ENCODE measurements at places on chromosomes 3 and 15. TPM values are rescaled to one million over a fixed set of nuclear protein-coding genes. Genes with fewer than 3 reads are reported as not detected.

The SKOR1 gene
- total RNA-seq, result not detected

The HTR3E gene
- not detected for total RNA-seq

The CCNL1 gene
- total RNA-seq, result 91.2 TPM

The FGF12 gene
- 0.12 TPM for total RNA-seq

The CAPN3 gene
- not detected for total RNA-seq

The CFAP161 gene
- total RNA-seq, result 0.59 TPM

The ZNF710 gene
- 5.6 TPM for total RNA-seq

The IGDCC3 gene
- total RNA-seq, result not detected

The COL6A6 gene
- not detected for total RNA-seq

- DNase-seq, result peak; percentile 53
Measured at GRCh38 chr3:152309535-152310307, 41.0 kb downstream of the MBNL1 start.

DNA sequence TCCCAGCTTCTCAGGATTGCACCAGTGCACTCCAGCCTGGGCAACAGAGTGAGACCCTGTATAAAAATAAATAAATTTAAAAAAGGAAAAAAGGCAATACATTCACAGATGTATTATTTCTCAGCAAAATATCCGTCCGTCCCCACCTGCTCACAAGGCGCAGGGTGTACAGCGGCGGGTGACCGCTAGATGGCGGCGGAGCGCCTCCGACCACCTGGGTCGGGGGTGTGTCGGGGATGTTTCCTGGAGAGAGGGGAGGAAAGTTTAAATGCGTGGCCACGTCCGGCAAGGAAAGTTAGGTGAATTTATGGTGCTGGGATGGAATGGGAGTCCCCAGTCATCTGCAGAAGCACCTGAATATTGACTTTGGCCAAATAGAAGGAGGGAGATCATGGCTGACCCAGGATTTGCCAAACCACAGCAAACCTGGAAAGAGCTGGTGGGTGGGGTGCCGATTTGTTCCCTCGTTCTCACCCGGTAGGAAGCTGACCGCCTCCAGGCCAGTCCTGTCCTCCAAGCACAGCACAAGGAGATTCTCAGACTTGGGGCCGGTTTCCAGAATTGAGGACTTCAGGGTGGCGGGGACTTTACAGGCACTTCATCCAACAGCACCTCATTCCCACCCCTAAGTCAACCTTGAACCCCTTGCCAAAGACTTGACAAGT, 88.3 kb downstream of the TMEM266 start:
- peak; percentile 21 for DNase-seq

DNA sequence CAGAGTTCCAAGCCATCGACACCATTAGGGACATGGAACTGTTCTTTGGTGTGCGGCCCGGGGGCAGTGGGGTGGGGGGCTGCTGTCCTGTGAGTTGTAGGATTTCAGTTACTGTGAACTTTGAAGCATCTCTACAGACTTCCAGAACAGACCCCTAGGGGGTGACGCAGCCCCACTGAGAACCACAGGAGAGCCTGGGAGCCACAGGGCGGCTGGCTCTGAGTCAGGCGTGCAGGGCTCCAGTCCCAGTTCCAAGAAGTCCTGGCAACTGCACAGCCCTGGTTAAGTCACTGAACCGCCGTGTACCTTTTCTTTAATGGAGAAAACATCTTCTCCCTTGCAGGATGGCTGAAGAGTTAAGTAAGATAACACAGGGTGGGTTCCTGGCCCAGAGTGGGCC, 23.5 kb upstream of the LRTM1 start:
- DNase-seq, result peak; percentile 95

DNA sequence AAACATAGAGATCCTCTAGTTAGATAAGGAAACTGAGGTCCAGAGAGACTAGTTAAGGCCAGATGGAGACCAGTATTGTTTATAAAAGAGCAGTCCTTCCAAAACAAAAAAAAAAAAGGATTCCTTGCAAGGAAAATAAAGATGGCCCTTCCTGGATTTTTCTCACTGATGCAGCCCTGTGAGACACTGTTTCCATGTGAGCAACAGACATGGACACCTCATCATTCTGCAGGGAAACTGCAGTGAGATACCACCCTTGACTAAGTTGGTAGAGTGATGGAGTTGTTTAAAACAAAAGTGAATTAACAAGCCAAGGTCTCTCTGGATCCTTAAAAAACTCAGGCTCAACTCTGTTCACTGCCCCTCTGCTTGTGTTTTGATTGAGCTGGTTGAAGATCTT, 65.6 kb upstream of the MYZAP start:
- no peak for DNase-seq

DNA sequence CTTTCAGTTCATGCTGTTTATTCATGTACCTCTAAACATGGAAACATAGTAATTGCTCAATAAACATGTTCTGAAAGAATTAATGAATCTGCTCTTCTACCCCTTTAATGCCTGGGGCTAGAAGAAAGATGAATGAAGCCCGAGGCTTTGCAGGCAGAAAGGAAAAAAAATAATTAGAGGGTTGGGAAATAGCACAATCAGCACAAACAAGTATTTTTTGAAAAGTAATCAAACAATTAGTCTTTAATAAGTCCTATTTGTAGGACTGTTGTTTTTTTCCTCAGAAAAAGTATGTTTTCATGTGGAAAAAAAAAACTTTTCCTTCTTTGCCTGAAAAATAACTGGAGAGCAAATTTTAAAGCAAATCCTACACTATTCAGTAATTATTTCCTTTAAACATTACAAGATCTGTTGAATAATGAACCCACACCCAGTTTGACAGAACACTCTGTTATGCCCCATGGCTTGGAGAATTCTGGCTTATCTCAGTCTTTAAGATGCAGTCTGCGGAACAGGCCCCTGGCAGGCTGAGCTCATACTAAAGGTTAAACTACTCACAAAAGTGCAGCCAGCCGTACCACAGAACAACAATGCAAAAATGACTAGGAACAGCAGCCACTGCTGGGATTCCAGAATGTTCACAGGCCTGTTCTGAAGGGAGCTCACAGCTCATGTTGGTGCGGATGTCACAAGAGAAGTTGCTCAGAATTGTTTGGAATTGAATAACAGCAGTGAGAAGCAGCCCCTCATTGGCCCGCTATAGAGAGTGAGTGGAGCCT, 79.2 kb downstream of the ABI3BP start:
- DNase-seq, result no peak

GRCh38 chr3:161224786-161225185, 3.7 kb downstream of the NMD3 start:
- DNase-seq, result no peak

DNA sequence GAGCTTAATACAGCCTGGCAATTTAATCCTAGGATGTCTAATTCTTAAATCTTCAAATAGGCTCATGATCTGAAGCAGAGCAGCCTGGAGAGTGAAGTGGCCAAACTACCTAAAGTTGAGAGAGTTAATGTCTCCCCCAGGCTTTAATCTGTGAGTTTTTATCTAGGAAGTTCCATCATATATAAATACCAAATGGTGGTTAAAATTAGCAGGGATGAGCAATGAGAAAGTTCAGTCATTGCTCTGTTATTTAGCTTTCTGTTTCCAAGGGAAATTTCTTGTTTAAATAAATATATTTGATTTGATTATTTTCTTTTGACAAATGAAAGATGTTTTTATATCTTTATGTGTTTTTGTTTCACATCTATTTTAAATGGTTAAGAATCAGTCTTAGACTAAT, 274.4 kb upstream of the UMPS start:
- DNase-seq, result no peak

GRCh38 chr3:10602769-10603768, 97.7 kb upstream of the ATP2B2 start:
- no peak for DNase-seq

- peak; percentile 61 for DNase-seq
Measured at GRCh38 chr3:181700168-181701087, 11.3 kb upstream of the SOX2 start.

DNA sequence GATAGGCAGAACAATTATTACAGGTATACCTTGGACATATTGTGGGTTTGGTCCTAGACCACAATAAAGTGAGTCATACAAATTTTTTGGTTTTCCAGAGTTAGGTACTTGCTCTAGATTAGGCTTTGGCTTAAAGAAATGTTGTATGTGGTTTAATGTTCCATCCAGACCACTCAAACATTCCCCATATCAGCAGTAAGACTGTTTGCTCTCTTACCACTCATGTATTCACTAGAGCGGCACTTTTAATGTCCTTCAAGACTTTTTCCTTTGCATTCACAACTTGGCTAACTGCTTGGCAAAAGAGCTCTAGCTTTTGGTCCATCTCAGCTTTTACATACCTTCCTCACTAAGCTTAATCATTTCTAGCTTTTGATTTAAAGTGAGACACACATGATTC, 250.5 kb upstream of the SETMAR start:
- DNase-seq, result no peak

DNA sequence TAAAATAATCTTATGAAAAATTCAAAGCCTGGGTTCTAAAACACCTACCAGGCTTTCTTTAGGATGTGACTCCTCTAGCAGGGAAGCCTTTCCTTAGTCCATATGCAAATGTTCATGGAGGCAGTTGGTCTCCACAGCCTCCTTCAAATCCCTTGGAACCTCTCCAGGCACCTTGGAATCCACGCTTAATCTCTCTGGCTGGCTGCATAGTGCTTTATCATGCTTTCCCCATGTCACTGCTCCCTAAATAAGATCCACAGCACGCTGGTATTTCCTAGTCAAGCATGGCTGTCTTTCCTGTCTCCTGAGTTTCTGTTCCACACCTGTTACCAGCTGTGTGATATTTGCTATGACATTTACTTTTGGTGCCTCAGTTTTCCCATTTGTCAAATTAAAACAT, 71.3 kb downstream of the CLSTN2 start:
- DNase-seq, result no peak

DNA sequence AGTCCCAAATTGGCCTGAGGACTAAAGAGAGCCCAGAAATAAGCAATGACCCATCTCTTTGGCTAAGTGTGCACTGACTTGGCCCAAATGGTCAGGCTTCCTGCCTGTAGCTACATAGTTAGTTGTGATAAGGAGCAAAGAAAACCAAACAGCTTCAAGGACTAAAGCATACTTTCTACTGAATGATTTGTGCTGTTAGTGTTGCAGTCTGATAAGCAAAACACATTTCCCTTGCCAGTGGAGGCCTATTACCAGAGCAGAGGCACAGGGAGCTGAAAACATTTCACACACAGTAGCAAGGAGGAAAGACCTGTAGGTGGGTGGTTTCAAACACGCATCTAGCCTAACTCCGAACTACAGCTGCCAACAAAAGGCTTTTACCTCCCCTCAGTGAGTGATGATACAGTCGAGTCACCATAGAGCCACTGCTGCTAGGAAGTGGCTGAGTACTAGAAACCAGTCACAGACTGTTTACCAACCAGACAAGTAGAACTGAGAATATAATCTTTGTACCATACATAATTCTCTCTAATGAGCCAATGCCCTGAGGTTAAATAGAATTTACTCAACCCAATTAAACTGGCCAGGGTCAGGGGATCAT, 222.3 kb upstream of the THBS1 start:
- DNase-seq, result peak; percentile 56

GRCh38 chr3:69784954-69785514, 45.8 kb downstream of the MITF start:
- peak; percentile 91 for DNase-seq

- no peak for DNase-seq
Measured at GRCh38 chr3:22371607-22372291, 620.7 kb upstream of the ZNF385D start.

- peak; percentile 29 for DNase-seq
Measured at GRCh38 chr3:57464801-57465200, 79.3 kb downstream of the DNAH12 start.

- DNase-seq, result peak; percentile 78
Measured at GRCh38 chr3:61650276-61650675, 88.9 kb downstream of the PTPRG start.
